GM20000 (cell line): ENCODE measurements at places on chromosomes 7 and 10.

DNA sequence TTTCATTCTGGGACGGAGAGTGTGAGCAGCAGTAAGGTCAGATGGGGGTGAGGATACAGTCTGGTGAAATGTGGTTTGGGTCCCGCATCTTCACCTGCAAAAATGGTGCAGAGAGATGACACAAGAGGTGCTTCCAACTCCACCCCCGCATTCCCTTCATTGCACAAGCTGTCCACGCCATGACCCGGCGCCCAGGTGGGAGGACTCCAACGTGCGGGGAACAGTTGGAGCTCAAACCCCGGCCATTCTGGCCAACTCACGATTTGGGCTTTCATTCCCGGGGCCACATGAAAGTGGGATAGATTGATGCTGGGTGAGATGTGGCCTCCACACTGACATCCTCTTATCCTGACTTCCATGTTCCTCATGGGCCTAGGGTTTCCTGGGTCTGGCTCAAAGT, 34.6 kb upstream of the ZNF273 start:
- DNase-seq: no peak

DNA sequence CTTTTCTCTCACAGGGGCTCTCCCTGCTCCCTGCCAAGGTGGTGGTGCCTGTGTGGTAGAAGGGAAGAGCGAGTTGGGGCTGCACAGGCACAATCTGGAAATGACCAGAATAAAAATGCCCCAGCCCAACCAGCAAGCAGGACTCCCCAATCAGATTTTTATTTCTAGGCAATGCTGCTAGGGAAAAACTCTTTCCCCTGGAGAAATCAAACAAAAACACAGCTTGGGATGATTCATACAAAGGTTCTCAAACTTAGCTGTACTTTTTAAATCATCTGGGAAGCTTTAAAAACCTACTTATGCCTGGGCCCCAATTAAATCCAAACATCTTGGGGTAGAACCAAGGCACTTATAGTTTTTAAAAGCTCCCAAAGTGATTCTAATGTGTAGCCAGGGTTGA, 243.2 kb downstream of the HTR7 start:
- no peak for DNase-seq

DNA sequence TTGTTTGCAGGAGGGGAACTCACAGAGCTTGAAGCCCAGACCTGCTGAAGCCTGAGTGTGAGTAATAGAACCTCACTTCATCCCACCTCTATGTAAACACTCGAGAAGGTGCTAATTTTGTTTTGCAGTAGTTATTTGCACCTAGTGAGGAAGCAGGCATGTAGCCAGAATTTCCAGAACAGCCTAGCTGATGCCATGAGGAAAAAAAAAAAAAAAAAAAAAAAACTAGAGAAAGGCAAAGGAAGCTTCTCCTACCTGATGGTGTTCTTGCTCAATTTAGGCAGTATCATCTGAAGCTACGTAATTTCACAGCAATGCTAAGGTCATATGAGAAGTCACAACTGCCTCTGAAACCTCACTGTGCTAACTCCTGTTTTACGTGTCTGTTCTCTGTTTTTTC, 13.6 kb upstream of the GPR37 start:
- DNase-seq: no peak

DNA sequence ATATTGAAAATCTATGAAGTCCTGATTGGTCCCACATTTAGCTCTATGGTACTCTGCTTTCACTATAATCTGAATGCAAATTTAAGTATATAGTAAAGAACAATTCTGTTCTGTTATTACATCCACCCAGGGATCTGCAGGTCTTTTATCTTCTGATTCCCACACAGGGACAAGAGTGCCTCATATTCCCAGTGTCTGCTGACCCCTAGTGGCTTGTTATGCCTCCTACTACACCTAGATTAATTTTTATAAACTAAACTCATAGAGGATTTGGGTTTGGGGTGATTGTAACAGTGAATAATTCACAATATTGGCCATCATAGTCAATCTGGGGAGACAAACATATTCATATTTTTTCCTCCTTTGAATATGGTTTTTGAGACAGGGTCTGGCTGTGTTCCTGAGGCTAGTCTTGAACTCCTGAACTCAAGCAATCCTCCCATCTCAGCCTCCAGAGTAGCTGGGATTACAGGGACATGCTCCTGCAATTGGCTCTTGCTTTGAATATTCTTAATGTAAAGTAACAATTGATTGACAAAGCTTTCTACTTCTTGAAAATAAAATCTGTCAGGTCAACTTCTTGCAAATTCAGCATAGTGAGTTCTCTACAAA, 282.1 kb downstream of the KCND2 start:
- peak; percentile 30 for DNase-seq

DNA sequence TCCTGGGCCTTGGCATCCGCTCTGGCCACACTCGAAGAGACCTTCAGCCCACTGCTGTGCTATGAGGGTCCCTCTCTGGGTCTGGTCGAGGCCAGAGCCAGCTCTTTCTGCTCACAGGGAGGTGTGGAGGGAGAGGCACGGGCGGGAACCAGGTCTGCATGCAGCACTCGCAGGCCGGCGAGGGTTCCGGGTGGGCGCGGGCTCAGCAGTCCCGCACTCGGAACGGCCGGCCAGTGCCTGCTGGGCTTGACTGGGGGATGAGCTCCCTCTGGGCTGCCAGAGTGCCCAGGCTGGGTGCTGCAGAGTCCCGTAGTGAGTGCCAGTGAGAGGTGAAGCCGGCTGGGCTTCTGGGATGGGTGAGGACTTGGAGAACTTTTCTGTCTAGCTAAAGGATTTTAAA, 882.7 kb downstream of the XPNPEP1 start:
- no peak for DNase-seq

- no peak for DNase-seq
These were observed 74.5 kb downstream of the LRMDA start for GRCh38 chr10:75505840-75506506.

DNA sequence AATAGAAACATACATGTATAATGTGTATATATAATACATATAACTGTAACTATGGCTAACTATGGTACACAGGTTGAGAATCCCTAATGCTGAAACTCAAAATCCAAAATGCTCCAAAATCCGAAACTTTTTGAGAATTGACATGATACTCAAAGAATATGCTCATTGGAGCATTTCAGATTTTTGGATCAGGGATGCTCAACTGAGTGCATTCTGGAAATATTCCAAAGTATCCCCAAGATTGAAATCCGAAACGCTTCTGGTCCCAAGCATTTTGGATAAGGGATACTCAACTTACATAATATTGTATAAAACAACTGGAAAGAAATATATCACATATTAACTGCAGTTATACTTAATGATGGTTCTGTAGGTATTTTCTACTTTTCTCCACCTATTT, 94.2 kb upstream of the ASAH2 start:
- no peak for DNase-seq

GRCh38 chr7:69295977-69296376, 302.3 kb upstream of the AUTS2 start:
- no peak for DNase-seq

- no peak for DNase-seq
These were observed 609.9 kb downstream of the CCSER2 start for GRCh38 chr10:84938117-84938905.

DNA sequence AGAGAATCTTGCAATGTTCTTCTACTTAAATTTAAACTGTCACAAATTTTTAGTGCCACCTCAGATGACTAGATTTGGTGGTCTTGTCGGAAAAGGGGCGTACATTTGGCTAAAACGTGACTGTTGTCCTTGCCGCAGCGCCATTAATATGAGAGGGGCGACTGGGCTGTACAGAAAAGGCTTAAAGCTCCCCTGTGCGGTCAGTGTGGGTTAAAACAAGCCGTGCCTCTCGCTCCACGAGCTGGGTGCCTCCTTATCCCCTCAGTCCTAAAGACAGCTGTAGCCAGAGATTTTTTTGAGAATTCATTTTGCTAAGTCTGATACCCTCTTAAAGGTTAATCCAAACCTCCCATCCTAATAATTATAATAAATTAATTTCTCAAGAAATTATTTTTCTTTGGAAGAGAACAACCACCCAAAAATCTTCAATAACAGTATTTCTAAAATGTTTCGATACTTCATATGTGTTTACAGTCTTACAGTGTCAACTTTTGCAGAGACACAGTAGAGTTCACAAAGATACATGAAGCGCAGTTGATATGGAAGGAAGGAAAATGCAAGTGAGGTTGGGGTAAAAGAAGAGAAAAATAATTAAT, 68.6 kb downstream of the C7orf25 start:
- peak; percentile 29 for DNase-seq

GRCh38 chr10:117546581-117547015, 4.1 kb downstream of the EMX2 start:
- DNase-seq: no peak

- no peak for DNase-seq
These were observed 433.2 kb upstream of the MGMT start for GRCh38 chr10:129033790-129034272.

DNA sequence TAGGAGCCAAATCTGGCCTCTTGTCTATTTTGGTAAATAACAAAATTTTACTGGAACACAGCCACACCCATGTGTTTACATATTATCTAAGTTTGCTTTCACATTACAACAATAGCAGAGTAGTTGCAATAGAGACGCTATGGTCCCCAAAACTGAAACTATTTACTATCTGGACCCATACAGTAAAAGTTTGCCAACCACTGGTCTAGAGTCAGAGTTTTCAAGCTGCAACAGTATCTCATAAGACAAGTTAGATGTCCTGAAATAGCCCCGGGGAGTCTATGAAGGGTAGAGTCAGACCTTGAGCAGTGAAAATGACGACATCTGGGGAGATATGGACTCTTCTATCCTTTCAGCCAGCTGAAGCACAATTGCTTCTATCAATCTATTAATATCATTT, 74.2 kb downstream of the CTNNA3 start:
- DNase-seq: no peak

DNA sequence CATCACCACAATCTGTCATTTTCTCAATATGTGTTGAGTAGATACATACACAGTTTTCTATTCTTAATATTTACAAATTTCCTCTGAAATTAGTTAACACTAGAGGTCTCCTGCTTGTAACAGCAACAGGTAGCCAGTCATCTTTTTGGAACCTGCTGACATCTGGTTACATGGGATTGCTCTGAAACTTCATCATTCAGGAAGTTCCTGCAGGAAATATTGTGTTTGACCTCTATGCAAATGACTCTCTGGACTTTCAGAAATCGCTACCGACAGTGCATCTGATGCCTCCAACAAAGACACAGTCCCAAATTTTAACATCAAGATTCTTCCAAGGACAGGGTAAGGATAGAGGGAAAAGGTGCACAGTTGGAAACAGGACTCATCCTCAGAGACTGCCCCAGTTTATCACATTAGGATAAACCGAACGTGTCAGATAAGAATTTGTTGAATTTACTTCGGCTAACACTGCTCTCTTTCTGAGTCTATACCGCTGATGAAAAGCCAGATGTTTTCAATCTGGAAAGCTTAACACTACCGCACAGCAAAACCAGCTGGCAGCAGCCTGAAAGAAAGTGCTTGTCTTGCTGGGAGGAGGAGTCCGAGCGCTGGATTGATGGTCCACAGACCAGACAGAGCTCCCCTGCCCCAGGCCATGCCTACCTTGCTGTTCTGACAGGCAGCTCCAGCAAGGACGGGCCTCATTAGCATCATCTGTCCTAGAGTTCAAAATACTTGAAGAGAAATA, 633.4 kb downstream of the PARD3 start:
- no peak for DNase-seq

DNA sequence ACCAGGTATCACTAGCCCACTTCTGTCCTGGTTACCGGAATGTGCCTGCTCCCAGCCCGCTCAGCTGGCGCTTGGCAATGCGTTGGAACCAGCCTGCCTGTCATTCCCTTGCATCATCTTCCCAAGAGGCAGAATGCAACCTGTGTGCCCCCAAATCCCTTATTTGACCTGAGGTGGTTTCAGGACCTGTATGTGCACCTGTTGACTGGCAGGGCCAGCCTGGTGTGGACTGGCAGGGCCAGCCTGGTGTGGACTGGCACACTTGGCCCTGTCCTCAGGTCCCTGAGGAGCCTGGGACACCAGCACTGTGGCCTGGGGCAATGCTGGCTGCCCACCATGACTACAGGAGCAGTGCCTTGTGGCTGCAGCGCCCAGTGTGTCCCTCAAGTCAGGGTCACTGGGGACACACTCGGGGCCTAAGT, 38.2 kb downstream of the ZNF467 start:
- no peak for DNase-seq

GRCh38 chr10:77710759-77711682, 73.4 kb upstream of the KCNMA1 start:
- peak; percentile 82 for DNase-seq

GRCh38 chr7:18513343-18513742, 17.8 kb downstream of the HDAC9 start:
- DNase-seq: no peak

- no peak for DNase-seq
These were observed 292.8 kb downstream of the PRKG1 start for GRCh38 chr10:51367127-51367526.

GRCh38 chr7:38660427-38661099, 29.4 kb upstream of the AMPH start:
- DNase-seq: peak; percentile 56

- DNase-seq: peak; percentile 10
These were observed 1071.1 kb downstream of the XPNPEP1 start for GRCh38 chr10:108852211-108852610.

- no peak for DNase-seq
These were observed 13.9 kb downstream of the DIP2C start for GRCh38 chr10:675532-675931.

GRCh38 chr10:125396676-125397075, 236.3 kb upstream of the CTBP2 start:
- DNase-seq: no peak

GRCh38 chr7:140232957-140233917, 56.5 kb upstream of the KDM7A start:
- DNase-seq: peak; percentile 43

DNA sequence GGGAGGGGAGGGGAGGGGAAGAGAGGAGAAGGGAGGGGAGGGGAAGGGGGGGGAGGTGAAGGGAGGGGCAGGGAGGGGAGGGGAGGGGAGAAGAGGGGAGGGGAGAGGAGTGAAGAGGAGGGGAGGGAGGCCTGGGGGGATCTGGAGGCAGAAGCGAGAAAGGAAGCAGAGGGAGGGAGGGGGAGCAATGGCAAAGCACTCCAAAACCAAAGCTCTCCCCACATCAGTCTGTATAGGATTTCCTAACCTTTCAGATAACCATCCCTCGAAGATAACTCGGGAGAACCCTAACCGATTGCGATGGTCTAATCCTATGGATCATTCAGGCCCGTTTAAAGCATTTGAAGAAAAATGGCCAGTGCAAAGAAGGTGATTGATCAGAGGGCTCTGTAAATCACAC, 19.0 kb downstream of the EBF3 start:
- no peak for DNase-seq
